ENCODE measurements at places on chromosomes 2 and 18.

DNA sequence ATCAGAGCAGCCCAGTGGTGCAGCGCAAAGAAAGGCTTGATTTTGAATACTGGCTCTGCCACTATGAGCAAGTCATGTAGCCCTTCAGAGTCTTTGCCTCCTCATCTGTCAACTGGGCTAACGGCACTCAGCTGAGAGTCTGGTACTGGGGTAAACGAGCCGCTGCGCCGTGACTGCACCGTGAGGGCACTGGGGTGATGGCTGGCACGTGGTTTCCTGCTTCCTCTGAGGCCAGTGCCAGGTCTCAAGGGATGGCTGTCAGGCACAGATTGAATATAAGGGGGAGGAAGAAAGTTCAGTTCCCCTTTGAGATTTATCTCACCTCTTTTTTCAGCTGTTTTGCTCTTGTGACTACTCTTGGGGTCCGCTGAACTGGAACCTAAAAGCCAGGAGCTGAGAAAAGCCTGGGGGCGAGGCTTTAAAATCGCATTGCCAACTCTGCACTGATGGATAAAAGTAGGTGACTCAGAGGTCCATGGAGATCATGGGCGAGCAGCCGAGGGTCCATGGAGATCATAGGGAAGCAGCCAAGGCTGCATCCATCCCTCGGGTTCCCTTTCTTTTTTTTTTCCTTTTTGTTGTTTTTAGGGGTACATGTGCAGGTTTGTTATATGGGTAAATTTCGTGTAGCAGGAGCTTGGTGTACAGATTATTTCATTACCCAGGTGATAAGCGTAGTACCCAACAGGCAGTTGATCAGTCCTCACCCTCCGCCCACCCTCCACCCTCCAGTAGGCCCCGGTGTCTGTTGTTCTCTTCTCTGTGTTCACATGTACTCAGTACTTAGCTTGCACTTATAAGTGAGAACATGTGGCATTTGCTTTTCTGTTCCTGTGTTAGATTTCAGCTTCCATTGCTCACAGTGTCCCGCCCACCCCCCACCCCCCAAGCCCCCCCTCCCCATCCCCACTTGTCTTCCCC, 114.3 kb downstream of the SPP2 start:
- DNase-seq: no peak

- no peak for DNase-seq
Observed at GRCh38 chr2:67965246-67965645, 97.6 kb downstream of the C1D start.

DNA sequence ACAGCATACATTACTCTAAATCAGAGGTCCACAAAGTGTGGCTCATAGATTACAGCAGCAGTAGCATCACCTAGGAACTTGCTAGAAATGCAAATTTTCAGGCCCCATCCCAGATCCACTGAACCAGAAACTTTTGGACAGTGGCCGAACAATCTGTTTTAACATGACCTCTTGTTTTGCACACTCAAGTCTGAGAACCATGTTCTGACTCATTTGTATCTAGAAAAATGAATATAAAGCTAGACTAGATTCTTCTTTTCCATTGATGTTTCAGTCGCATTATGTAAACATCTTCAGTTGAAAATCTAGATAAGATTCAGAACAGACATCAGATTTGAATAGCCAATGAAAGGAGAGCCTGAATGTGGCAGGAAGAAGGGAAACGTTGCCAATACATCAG, 608.8 kb downstream of the LRP1B start:
- DNase-seq: peak; percentile 77

DNA sequence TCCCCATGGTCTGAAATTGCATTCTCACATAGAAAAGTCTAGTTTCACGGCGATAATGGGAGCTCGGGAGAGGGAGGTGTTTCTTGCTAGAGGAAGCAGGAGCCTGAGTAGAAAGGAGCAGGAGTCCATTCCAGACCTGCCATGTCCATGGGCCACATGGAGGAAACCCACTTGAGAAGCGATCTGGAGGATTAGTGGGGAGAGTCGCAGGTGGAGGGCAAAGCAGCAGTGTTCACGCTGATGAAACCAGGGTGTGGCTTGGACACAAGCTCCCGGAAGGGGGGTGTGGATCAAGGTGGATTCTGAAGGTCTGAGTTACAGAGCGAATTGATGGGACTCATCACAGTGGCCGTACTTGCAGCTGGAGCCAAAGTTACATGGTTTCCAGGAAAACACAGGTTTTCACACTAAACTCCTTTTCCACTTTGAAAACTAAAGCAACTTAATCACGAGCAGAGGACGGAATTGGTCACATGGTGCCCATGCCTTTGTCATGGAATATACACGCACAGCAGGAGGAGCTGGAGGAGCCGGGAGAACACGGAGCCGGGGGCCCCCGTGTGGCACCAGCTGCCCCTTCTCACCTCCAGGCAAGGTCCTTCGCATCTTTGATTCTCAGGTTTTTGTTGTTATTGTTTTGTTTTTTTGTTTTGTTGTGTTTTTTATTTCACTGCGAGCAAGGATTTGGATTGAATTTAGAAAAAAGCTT, 255.1 kb upstream of the MYT1L start:
- DNase-seq: no peak

- DNase-seq: no peak
Observed at GRCh38 chr18:13370995-13371625, 152.6 kb downstream of the LDLRAD4 start.

DNA sequence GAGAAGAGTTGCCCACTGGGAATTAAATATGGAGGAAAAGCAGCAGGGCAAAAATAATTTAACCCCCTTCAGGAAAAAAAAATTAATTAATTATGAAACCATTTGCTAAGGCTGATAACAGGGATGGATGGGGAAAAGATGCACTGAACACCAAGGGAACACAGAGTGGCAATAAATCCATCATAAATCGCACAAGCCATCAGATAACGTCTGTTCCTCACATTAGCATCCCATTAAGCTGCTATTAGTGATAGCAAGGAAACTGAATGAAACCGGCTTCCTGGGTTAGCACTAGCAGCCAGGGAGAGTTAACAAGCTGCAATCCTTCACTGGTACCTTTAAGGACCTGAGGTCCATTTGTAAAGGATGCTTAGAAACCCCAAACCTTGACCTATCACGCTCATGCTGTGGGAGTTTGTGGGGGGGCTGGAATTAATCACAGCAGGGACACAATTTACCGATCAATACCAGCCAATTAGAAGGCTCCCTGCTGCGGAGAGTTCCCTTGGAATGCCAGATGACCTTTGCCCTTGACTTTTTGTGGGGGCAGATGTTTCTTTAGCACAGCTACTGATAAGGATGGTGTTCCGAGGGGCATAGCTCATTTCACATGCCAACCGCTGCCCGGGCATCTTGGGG, 175.5 kb upstream of the KLF7 start:
- DNase-seq: no peak

DNA sequence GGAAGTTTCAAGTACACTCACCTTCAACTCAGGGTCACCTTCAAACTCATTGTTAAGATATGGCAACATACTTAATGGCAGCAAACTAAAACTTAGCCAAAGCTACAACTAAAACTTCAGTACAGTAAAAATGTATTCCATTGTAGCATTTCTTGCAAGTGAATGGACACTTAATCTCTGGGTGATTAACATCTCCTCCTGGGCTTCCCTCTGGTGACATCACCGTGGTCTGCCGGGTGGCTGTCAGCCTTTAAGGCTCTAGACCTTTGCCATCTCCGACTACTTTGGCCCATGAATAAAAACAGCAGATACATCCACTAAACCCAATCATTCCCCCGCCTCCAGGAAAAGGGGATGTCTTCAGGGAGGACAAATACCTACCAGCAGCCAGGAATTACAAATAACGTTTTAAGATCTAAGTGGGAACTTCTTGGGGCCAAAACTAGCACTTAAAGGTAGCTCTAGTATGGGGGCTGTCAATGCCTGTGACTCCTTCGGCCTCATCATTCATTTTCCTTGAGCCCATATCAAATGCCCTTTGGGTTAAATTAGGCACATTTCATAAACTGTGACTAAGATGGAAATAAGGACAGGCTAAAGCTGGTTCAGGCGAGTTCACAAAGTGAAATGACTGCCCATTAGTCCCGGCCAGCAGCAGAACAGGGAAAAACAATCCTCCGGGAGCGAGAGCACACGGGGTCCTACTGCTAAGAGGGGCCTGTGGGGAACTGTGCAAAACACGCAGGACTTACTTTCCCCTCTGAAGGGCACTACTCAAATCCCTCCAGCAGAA, 1.1 kb downstream of the TFCP2L1 start:
- no peak for DNase-seq

GRCh38 chr2:239153806-239154591, 246.8 kb downstream of the HDAC4 start:
- DNase-seq: peak; percentile 67

- peak; percentile 74 for DNase-seq
Observed at GRCh38 chr2:183248866-183249567, 124.8 kb downstream of the NUP35 start.

DNA sequence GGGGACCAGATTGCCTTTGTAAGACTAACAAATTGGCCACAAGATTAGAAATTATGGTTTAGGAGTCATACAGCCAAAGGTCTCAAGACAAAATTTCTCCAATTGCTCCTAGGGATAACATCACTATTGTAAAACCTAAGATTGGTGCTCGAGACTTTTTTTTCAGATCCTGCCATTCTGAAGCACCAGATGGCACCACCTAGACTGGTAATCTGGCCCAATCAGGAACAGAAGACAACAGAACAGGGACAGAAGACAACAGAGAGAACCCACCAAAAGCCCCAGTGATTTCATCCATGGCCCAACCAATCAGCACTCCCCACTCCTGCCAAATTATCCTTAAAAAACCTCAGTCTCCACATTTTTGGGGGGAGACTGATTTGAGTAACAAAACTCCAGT, 66.8 kb downstream of the LINC00305 start:
- DNase-seq: peak; percentile 9

- peak; percentile 93 for DNase-seq
Observed at GRCh38 chr18:48859311-48860268, 91.2 kb downstream of the SMAD7 start.

DNA sequence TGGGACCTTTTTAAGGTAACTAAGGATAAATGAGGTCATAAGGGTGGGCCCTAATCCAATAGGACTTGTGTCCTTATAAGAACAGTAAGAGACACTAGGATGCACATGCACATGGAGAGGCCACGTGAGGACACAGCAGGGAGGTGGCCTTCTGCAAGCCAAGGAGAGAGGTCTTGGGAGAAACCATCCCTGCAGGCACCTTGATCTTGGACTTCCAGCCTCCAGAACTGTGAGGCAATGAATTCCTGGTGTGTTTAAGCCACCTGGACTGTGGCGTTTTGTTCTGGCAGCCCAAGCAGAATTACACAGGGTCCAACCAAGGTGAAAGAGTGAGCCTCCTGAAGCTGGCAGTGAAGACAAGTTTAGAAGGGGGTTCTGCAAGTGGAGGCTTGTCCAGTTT, 89.6 kb upstream of the IL1R2 start:
- no peak for DNase-seq

- peak; percentile 14 for DNase-seq
Observed at GRCh38 chr2:239329972-239330572, 70.7 kb downstream of the HDAC4 start.

DNA sequence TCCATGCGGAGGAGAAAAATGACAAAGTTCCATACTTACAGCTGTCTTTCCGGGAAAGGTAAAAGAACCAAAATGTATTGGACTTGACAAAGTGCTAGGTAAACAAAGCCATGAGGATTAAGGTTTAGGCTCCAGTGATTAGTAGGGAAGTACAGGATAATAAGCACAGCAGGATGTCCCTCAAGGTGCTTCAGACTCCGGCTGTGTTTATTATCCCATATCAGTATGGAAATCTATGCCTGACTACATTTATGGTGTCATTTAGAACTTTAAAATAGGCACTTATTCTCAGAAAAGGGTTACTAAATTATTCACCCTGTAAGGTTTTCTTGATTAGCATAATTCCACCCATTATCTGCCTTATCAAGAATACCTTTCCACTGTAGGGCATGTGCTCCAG, 136.3 kb upstream of the CCDC68 start:
- DNase-seq: no peak

DNA sequence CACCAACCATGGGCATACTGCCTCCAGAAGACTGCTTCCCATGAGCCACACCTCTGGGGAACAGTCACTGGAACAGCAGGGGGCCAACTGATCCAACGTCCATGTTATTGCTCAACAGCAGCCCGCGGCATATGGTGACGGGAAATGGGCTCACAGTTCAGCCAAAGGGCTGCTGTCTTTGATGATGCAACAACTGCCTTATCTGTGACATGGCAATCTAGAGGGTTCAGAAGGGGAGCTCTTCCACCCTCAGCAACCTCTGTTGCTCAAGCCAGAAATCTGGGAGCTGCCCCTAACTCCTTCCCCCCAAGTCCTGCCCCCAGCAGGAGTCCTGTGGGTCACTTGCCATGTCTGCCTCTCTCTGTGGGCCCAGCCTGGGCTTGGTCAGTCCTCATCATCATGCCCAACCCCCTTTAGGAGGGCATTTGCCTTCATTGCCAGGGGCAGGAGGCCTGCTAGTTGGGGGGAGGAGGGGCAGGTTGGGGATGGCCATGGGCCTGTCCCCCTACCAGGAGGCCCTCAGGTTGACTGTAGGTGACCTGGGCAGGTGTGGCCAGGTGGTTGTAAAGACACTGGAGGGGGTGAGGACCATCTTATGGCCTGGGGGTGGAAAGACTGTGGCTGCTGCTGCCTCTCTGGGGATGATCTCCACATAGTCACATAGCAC, 212.9 kb downstream of the CYP26B1 start:
- no peak for DNase-seq

- peak; percentile 88 for DNase-seq
Observed at GRCh38 chr18:13235981-13236380, 17.4 kb downstream of the LDLRAD4 start.

GRCh38 chr18:70553936-70554260, 265.1 kb downstream of the SOCS6 start:
- peak; percentile 96 for DNase-seq

- no peak for DNase-seq
Observed at GRCh38 chr2:31996571-31997150, 14.1 kb downstream of the MEMO1 start.

- no peak for DNase-seq
Observed at GRCh38 chr2:229930656-229931055, 8.4 kb downstream of the FBXO36 start.
